ENCODE measurements at places on chromosomes 5 and 9.

- DNase-seq, result no peak
These were observed 268.6 kb downstream of the PSAT1 start for GRCh38 chr9:78565481-78565880.

GRCh38 chr5:135015942-135016341, 18.1 kb downstream of the PITX1 start:
- no peak for DNase-seq

DNA sequence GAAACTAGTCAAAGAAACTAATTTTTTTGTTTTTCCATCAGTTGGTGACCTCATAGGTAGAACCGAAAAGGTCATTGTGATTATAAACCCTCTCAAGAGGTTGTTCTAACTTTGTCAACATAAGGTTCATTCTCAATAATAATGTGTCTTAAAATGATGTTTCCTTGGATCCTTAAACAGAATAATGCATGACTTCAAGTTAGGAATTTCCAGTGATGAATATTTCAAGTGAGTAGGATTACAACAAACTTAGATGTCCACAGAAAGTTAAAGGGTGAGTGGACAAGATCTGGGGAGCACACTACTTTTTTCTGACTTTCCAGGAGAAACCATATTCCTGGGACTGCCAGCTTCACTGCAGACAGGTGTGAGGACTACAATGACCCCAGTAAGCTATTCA, 239.0 kb upstream of the PTGER4 start:
- DNase-seq, result no peak

GRCh38 chr9:90085633-90086032, 480.8 kb downstream of the GADD45G start:
- no peak for DNase-seq

DNA sequence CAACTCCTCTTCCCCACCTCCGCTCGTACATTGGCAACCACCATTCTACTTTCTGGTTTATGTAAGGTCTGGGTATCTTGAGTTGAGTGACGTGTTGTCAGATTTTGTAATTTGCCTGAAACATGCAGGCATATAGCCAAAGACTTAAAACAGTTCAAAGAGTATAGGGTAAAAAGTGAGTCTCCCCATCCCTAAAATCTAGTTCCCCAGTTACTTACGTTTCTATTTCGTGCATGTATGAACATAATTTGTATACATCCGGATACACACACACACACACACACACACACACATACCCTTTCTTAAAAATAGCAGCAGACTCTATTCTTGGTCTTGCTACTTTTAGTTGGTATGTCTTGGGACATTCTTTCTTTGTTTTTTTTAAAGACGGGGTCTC, 915 bp downstream of the HSDL2 start:
- no peak for DNase-seq

DNA sequence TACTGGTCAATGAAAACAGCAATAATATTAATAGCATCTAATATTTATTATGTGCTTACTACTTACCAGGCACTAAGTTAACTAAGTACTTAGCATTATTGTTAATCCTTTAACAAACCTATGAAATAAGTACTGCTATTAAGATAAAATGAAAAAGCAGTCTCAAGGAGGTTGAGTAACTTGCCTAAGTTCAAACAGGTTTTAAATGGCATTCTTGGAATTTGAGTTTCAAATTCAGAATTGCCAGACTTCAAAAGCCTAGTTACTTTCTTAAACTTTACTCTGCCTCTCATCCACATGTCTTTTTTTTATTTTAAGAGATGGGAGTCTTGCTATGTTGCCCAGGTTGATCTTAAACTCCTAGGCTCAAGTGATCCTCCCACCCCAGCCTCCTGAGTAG, 16.0 kb downstream of the LEAP2 start:
- DNase-seq, result no peak

GRCh38 chr9:125460883-125461635, 199.4 kb downstream of the GAPVD1 start:
- DNase-seq, result no peak

DNA sequence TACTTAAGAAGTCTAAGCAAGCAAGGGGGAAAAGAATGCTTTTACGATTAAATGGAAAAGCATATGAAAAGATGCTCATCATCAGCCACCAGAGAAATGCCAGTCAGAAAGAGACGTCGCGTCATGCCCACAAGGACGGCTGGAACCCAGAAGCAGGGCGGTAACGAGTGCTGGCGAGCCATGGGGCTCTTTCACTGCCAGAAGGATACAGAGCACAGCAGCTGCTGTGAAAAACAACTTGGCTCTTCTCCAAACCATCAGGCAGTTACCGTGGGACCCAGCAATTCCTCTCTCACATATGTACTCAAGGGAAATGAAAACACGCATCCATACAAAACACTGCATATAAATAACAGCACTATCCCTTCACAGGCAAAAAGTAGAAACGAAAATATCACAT, 95.5 kb downstream of the CAMSAP1 start:
- no peak for DNase-seq

DNA sequence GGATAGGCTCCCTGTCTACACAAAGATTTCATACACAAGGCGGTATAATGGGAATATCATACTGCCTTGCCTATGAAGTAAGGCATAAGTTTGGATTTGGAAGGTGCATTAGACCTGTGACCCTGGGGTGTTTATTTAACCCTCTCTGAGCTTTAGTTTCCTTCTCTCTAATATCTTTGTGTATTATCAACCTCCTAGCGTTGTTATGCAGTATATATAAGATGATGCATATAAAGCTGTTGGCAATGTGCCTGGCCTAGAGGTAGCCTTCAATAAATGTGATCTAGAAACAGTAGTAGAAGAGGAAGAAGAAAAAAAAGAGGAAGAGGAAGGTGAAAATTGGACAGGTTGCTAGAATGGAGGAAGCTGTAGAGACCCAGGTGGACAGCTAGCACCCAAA, 311.6 kb upstream of the CLINT1 start:
- no peak for DNase-seq

DNA sequence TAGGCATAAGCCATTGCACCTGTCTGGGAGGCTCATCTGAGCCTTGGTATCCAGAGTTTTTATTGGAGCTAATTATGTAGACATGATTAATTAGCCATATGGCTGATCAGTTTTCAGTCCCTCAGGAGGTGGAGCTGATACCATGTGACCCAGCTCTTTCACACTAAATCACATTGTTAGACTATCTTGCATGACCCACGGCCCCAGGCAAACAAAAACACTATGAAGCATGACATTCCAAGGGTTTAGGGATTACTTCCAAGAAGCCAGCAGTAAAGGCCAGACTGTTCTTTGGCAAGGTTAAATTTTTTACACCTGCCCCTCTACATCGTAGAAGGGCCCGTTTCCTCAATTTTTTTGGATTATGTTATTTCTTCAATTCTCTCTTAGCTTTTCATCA, 5.0 kb upstream of the C5orf24 start:
- no peak for DNase-seq

DNA sequence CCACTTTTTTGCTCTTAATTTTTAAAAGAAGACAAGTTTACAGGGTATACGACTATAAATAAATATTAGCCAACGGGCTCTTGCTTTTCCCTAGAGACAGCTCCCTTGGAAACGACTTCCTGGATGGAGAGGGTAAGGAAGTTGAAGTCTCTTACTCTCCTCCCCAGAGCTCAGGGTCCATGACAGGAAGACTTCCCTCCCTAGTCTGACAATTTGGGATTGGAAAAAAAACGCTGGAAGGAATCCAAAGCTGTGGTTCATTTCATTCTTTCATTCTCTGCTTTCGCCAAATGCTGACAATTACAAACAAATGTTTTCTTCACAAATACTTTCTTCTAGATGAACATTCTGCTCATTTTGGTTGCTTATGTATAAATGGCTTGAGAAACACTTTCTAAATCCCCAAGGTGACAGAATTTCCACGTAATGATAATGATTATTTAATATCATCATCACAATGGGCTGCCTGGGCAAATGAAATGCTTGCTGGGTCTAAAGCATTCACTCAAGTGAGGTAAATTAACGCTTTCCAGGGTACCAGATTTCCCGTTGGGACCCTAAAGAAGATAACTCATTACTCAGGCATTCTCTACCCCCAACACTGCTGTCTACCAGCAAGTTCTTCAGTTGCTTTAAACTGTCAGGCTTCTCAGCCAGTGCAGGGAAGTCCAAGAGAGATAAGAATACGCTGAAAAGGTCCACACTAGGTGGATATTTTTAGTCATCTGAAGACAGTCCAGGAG, 139.8 kb upstream of the SLC30A5 start:
- no peak for DNase-seq

DNA sequence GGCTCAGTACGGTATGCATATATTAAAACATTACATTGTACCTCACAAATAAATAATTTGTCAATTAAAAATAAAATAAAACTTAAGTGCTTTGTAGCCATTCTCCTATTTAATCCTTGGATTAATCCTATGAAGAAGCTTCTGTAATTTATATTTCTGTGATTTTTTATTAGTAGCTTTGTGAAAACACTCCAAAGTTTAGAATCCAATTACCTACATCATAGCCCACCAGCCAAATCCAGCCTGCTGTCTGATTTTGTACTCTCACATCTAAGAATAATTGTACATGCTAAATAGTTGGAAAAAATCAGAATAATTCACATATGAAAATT, 10.4 kb downstream of the MED7 start:
- DNase-seq, result no peak

DNA sequence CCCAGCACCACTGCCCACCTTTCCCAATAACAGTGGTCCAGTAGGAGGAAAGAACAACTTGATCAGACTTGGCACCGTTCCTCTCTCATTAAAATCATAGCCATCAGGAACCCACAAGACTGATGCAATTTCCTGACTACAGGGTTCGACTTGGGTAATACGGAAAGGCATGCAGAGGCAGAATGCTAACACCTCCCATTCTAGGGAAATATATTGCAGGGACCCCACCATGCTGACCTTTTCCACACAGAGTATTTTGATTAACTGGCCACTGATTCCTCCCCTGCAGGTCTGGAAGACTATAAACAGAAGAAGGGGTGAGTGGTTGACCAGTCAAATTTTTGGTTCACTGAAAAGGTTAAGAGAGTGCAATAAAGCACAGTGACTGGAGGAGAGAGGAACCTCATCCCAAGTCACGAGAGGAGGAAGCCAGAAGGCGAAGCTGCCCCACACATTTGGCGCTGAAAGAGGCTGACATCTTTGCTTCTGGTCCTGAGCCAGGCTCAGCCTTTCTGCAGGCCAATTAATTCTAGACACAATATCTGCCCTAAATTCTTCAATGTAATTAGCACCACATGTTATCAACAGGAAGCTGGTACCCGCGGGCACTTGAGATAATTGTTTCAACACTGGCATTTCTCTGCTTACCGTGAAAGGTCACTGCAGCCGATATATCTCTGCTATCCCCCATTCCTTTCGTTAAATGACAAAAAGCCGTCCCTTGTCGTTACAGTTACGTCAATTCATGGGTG, 64.7 kb upstream of the SPOCK1 start:
- peak; percentile 97 for DNase-seq

DNA sequence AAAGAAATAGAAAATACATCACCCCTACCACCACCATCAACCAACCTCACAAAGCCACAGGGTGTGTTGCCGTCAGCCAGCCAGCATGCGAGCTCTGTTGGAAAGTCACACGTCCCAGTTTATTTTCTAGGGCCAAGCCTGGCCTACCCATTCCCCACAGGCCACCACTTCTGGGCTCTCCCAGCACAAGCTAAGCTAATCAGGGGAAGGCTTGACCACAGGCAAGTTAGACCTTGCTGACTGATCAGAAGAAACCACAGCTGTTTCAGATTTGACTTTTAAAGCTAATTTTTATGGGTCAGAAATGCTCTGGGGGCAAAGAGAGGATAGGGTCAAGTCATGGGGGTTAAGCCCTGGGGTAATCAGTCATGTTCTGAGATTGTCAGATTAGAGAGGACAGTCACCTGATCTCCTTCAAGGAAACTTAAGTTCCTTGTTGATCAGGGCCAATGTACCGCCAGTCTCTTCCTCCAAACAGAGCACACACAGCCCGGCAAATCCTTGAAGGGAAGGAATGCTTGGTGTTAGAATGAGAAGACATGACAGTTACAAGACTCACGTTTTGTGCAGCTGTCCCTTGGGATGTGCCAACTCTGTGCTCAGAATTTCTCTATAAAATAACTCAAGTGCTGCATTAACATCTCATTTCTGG, 7.6 kb downstream of the SHB start:
- no peak for DNase-seq

GRCh38 chr9:83503866-83504265, 34.3 kb downstream of the FRMD3 start:
- no peak for DNase-seq

DNA sequence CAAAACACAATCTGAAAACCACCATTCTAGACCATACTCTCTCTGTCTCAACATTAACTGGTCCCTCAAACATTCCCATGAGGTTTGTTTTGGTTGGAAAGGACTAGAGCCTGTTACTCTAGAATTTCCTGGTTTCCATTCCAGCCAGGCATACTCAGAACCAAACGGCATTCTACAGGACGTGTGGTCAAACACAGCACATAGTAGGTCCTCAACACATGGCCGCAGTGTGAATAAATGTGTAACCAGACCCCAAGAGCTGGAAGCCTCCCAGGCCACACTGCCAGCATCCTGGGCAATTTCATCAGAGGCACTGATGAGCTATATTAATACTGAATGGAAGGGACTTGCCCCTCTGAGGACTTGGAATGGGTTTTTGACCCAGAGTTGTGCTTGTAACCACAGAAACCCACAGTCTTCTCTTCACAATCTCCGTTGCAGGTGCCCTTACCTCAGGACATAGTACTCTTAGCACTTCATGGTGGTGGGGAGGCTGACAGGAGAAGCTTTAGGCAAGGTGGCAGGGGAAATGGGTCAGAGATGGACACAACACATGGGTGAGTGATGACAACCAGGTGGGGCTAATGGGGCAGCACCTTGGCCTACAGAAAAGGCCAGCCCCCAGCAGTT, 66.0 kb downstream of the ZNF366 start:
- DNase-seq, result no peak

DNA sequence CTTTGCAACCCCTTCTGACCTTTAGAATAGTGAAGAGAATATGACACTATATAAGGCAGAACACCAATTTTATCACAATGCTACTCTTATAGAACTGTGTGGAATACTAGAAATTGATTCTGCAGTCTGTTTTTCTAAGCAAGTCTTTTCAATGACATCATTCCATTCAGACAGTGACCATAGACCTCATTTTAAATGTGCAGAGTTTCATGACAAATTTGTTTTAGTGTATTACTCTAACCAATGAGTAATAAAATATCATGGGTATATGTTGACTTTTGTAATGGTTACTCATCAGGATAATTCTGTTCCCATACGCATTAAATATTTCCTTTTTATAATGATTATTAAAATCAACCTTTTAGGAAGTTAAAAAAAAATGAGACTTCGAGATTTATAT, 219.9 kb downstream of the COX7C start:
- no peak for DNase-seq

GRCh38 chr5:88837222-88837621, 45.8 kb downstream of the MEF2C start:
- no peak for DNase-seq

DNA sequence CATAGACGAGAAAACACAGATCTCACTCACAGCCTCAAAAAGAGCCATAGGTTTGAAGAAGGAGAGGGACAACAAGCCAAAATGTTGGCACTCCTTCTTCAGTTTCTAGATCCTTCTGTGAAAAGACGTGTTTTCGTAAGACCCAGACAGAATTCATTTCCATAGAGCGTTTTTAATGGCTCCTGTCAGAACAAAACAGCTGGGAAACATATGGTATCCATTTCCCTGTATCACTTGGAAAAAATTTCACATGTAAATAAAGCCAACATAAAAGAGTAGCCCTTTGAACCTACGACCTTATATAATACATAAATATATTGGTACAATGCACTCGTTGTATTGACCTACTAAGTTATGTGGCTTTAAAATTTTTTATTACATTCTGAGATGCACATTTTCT, 108.1 kb downstream of the SNCAIP start:
- no peak for DNase-seq

GRCh38 chr9:133278161-133279114, 3.4 kb upstream of the ABO start:
- no peak for DNase-seq
